ENCODE measurements at places on chromosomes 11 and 22.

- DNase-seq = no peak
Observed at GRCh38 chr22:49656291-49656851, 171.3 kb downstream of the BRD1 start.

GRCh38 chr22:36171941-36172340, 11.4 kb upstream of the APOL3 start:
- no peak for DNase-seq

- DNase-seq = no peak
Observed at GRCh38 chr11:46383974-46384701, 2.7 kb downstream of the MDK start.

DNA sequence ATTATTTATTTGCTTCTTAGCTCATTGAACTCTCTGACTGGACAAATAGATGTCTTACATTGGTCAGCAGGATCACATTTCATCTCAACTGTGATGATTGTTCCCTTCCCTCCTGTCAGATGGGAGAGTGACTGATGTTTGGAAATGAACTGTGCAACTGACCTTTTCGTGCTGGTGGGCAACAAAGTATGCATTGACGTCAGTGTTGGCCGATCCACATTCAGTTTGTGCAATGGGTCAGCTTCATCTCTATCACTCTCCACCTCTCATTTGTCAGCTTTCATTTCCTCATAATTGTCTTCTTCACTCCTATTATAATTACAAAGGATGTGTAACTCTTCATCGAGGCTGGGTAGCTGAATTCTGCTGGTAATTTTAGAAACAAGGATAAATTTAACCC, 71.3 kb downstream of the PPP2R1B start:
- DNase-seq = no peak

- DNase-seq = no peak
Observed at GRCh38 chr11:2135018-2135569, 4.1 kb downstream of the IGF2 start.

DNA sequence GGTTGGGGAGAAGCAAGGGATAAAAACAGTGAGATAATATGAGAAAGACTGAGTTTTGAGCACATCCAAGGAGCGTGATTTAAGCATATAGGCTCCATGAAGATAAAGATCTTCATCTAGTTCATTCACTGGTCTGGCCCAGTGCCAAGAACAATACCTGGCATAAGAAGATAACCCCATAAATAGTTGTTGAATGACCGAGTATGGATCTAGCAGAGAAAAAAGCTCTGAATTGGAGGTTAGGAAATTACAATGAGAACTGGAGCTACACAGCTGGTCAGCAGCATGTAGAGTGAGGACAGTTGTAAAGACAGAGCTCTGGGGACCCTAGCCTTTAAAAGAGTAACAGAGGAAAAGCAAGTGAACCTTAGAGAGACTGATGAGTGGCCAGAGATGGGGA, 33.0 kb upstream of the PAK1 start:
- no peak for DNase-seq

GRCh38 chr22:23530766-23531282, 49.3 kb downstream of the IGLL1 start:
- no peak for DNase-seq

DNA sequence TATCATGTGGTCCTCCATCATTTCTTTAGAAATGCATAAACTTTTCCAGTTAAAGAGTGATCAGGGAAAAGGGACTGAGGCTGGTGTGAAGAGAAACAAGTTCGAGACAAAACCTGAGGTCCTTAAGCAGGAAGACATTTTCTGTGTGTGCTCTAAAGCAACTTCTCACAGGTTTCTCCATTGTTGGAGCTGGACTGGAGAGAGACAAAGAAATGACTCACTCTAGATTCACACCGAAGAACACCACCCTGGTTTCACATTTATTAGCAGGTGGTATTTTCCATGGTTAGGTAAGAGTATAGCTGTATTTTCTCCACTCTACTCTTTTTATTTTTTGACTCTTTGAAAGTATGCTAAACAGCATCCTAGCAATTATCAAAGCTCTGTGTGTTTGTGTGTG, 736.4 kb downstream of the KCNA4 start:
- DNase-seq = no peak

Data from right renal cortex interstitium (tissue), 3 donors.